ENCODE measurements at places on chromosomes 2 and 18. TPM values are rescaled to one million over a fixed set of nuclear protein-coding genes. Genes with fewer than 3 reads are reported as not detected.

DNA sequence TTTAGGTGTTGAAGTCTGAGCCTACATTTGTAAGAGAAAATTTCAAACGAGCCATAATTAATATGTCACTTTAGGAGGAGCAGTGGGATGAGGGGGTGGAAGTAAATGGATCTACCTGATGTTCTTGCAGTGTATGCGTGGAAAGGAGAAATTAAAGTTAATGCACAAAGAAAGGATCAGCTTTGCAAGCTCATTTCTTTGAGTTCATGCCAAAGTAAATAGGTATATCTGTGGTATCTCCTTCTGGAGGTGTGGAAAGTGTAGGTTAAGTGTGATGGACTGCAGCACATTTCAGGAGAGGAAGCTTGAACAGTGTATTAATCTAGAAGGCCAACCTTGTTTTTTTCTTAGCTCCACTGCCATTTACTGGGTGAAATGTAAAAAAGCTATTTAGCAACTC, 307.5 kb upstream of the ZEB2 start:
- no peak for DNase-seq

GRCh38 chr18:55778788-55779690, 191.0 kb upstream of the TCF4 start:
- DNase-seq, result no peak

- no peak for DNase-seq
Observed at GRCh38 chr2:37705191-37705590, 33.7 kb upstream of the CDC42EP3 start.

- DNase-seq, result no peak
Observed at GRCh38 chr18:28399781-28400362, 222.9 kb upstream of the CDH2 start.

- DNase-seq, result no peak
Observed at GRCh38 chr2:38129481-38129880, 53.5 kb upstream of the CYP1B1 start.

Gene PTH2R
- total RNA-seq, result not detected

Gene MC2R
- total RNA-seq, result not detected

- no peak for DNase-seq
Observed at GRCh38 chr2:70934981-70935380, 719 bp upstream of the ATP6V1B1 start.

DNA sequence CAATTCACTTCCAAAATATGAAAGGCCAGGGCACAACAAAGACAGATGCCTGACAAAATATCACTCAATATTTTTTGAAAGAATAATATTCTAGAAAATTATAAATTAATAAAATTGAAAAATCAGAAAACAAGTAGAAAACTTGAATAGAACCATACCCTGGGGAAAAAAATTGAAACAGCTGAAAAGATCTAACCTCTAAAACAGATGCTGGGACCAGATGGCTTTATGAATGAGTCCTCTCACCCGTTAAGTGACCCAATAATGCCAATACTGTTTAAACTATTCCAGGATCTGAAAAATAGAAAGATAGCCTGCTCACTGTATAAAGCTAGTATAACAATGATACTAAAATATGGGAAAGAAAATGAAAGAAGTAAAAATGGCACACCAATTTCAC, 322.3 kb upstream of the VWC2L start:
- DNase-seq, result no peak

- no peak for DNase-seq
Observed at GRCh38 chr2:227378371-227378782, 729 bp downstream of the TM4SF20 start.

- DNase-seq, result peak; percentile 43
Observed at GRCh38 chr2:27959496-27959895, 69.0 kb downstream of the BABAM2 start.

DNA sequence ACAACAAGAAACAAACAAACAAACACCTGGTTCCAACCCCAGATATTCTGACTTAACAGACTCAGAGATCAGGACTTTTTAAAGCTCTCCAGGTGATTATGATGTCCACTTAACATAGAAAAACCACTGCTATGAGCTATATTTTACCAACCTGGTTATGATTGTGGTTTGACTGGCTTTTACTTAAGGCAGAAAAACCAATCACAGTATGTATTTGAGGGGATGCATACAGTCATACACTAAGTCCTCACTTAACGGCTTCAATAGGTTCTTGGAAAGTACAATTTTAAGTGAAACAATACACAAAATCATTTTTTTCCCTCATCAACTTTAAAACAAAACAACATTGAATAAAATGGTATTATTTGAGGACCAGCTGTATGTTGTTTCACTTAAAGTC, 393.6 kb downstream of the ZEB2 start:
- no peak for DNase-seq

DNA sequence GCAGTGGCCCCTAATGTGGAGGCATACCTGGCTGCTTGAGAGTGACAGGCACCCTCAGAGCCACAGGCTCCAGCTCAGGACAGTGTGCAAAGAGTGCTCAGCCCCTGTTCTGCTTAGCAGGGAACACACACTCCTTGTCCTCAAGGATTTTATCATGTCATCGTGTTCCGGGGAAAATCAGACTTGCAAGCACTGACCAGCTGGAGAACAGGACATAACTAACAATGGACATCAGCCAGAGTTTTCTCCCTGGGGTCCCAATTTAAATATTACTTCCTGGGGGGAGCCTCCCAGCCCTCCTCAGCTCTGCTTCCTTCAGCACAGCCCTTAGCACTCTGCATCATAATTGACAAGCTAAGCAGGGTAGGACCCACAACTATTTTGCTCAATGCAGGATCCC, 175.4 kb upstream of the ACAA2 start:
- DNase-seq, result no peak

GRCh38 chr2:133346654-133347053, 221.6 kb downstream of the NCKAP5 start:
- no peak for DNase-seq

- no peak for DNase-seq
Observed at GRCh38 chr2:144666032-144666431, 146.1 kb upstream of the ZEB2 start.

DNA sequence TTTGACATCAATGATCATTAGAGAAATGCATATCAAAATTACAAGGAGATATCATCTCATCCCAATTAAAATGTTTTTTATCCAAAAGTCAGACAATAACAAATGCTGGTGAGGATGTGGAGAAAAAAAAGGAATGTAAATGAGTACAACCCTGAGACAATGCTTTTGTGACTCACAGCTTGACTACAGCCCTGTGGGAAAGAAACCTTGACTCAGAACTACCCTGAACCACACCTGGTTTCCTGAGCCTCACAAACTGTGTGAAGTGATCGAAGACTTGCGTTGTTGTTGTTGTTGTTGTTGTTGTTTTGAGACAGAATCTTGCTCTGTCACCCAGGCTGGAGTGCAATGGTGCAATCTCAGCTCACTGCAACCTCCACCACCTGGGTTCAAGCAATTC, 266.6 kb upstream of the MYT1L start:
- no peak for DNase-seq

DNA sequence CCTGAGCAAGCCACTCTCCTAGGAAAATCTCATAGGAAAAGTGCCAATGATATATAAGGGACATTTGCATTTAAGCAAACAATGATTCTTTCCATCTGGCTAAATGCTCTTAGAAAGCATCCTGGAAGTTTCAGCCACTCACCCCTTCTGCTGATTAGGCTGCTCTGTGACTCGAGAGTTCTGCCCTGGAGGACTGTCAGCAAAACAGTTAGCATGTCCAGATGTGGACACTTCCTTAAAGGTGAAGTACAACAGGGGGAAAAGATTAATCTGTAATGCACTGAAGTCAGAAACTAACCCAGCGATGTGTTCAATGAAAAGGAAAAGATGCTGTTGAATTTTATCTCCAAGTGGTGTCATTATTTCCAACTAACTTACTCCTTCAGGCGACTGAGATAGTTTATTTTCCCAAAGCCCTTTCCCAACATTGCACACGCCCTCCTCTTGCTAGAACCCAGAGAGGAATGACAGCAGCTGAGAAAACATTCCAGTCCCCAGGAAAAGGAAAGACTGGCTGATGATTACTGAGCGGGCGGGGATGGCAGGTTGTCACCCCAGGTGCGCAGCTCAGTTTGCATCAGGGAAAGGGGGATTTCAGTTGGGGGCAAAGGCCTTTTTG, 214.0 kb downstream of the SS18 start:
- DNase-seq, result no peak

DNA sequence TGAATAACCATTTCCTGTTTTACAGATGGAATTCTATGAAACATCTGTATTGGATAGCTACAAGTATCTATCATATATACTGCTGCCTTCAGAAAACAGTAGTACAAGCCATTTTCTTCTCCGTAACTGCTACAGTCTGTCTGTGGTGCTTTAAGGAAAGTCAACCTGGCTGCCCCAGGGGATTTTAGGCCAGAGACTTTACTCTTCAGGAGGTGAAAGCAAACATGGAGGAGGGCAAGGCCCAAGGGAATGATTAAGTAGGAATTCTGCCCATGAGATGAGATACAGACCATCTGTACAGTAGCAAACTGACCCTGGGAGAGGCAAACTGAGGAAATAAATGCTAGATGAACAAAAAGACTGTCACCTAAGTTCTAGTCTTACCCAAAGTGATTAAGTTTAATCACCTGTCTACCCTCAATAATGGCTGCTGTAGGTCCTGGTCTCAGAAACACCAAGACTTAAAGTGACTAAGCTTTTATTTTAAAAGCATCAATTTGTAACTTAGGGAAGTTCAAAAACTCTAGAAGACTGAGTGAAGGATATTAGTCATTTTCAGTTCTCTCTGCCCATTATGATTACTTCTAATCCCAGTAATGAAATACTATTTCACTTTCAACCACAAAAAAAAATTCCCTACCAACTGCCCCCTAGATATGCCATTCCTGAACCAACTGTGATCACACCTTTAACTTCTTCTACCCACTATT, 14.8 kb downstream of the MBD2 start:
- no peak for DNase-seq

DNA sequence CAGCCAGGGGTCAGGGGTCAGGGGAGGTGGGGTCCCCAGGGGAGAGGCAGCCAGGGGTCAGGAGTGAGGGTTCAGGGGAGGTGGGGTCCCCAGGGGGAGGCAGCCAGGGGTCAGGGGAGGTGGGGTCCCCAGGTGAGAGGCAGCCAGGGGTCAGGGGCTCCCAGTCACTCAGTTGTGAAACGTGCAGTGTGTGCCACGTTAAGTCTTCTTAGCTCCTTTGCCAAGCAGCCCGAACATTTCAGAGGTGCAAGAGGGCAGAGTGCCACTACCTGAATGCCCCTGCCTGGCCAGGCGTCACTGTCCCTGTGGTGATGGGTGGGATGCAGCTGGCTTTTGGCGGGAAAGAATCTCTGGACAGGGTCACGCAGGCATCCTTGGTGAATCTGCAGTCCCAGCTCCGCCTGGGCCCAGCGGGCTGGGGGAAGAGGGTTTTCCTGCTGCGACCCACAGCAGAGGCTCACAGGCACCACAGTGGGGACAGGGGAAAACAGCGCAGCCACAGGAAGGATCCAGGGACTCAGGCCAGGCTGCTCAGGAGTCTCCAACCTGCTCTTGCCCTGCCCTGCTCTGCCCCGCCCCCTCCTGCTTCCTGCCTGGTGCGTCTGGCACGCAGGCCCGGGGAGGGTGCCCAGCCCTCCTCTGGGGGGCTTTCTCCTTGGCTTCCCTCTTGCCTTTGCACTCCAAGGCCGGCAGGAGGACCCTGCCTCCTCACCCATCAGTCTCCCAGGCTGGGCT, 188.3 kb downstream of the TWIST2 start:
- no peak for DNase-seq

GRCh38 chr2:173160618-173161017, 85.0 kb downstream of the MAP3K20 start:
- no peak for DNase-seq

- no peak for DNase-seq
Observed at GRCh38 chr18:245282-245847, 22.5 kb downstream of the THOC1 start.

DNA sequence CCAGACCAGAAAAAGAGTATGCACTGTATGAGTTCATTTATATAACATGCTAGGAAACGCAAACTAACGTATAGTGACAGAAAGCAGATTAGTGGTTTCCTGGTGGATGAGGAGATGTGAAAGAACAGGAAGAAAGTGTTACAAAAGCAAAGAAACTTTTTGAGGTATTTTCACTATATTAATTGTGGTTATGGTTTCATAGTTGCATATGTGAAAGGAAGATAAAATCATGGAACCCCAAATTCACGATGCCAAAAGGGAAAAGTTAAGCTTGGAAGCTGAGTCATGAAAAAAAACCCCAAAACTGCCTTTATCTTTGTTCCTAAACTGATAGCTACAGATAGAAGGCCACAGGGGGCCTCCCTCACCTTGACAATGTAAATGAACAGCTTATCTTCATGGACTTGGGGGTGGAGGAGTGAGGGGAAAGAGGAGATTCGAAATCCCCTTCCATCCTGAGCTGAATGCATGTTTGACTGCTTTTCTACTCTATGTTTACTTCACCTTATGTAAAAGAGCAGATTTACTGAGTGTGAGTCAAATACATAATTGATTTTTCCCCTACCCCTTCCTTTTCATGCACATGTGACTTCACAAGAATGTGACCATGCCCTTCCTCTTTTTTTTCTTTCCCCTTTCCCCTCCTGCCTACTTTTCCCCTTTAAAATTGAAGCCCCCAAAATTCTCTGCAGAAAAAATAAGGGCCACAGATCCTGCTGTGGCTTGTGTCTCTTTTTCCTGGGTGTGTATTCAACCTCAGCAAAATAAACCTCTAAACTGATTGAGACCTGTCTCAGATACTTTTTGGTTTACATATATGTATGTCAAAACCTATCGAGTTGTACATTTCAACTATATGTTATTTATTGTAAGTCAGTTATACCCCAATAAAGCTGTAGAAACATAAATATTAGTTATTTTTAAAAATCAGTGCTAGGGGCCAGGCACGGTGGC, 100.1 kb upstream of the TLK1 start:
- DNase-seq, result no peak

DNA sequence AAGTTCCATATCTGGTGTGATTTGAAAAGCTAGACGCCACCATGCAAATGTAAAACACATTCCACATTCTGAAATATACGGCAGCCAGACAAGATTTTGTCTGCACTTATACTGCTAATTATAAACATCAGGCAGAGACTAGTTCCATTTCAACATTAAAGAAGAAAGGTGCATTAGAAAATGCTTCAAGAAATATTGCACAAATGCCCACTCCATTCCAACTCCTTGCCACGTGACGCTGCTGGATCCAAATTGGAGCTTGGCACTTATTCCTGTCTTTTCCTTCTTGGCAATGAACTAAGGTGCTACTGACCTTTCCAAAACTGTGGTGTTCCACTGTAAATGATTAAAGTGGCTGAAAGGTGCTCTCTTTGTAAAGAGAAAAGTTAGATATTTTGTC, 6.3 kb downstream of the COL6A3 start:
- DNase-seq, result no peak

Gene FKBP7
- total RNA-seq, result 6.8 TPM

- DNase-seq, result no peak
Observed at GRCh38 chr2:113098041-113098440, 29.4 kb upstream of the IL1RN start.

- no peak for DNase-seq
Observed at GRCh38 chr2:50343150-50343830, 688.6 kb downstream of the NRXN1 start.

GRCh38 chr2:25285265-25286024, 56.3 kb downstream of the DNMT3A start:
- no peak for DNase-seq
